ENCODE measurements at places on chromosomes 2 and 18.

DNA sequence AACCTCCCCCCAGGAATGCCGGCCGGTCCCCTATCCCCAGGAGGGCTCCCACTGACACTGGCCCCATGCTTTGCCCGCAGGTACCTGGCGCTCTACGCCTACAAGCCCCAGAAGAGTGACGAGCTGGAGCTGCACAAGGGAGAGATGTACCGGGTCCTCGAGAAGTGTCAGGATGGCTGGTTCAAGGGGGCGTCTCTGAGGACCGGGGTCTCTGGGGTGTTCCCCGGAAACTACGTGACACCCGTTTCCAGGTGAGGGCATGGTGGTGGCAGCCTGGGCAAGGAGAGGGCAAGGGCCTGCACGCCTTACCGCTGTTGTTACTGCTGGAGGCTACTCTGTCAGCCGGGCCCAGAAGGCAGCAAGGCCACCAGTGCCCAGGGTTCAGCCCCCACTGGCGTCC, 181.3 kb downstream of the SEPTIN10 start:
- DNase-seq = no peak

DNA sequence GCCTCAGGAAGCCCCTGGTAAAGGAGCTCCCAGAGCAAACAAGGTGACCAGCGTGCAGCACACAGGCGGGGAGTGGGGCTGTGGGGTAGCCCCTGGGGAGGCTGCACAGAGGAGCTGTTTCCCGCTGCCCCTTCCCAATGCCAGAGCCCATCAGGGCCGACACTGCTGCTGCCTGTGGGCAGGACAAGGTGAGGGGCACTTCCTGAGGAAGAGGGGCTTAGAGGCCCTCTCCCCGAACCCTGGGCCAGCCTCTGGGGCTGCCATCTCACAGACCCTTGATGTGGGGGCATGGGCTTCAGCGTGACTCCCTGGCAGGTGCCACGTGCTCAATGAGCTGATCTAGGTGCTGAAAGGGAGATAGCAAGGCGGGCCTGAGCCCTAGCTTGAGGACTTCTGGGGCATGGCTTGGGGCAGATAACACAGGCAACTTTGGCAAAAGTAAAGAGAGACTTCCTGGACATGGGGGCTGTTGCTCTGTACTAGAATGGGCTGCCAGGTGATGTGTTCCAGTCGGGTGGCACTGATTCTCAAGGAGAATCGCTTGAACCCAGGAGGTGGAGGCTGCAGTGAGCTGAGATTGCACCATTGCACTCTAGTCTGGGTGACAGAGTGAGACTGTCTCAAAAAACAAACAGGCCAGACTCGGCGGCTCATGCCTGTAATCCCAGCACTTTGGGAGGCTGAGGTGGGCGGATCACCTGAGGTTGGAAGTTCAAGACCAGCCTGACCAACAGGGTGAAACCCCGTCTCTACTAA, 9.9 kb upstream of the KLF11 start:
- no peak for DNase-seq

GRCh38 chr2:140270224-140270623, 1490.0 kb upstream of the NXPH2 start:
- no peak for DNase-seq

- DNase-seq = no peak
These were observed 131.8 kb downstream of the BAZ2B start for GRCh38 chr2:159484532-159484931.
